ENCODE measurements at places on chromosomes 3 and 15. TPM values are rescaled to one million over a fixed set of nuclear protein-coding genes. Genes with fewer than 3 reads are reported as not detected.

- DNase-seq = no peak
These were observed 50.0 kb upstream of the WNT5A start for GRCh38 chr3:55537129-55537528.

DNA sequence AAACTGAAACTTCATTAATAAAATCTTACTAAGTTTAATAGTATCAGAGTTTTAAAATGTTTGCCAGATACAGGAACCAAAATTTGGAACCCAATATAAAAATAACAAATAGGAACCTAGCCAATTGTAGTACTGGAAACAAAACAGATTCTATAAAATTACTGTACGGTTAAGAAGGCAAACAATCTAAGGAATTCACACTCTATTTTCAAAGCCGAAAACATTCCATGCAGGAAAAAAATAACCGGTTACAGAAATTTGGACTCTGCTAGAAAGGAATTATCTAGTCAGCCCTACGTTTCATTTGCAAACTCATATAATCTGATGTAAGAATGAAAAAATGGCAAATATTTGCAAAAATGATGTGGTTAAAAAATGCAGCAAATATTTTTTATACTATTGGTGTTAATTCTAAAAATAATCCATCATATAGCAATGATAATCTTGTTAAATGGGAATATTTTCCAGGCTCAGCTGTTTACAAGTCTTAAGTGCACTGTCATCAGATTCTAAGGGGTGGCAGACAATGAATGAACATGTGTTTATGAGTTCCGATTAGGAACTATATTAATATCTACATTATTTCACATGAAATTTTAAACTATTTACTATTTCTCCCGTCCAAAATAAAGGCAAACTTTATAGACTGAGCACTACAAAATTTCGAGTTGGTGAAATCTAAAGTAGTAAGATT lies 58.1 kb downstream of the DCBLD2 start:
- no peak for DNase-seq

GRCh38 chr15:99709243-99709986 lies 23.8 kb downstream of the LYSMD4 start:
- no peak for DNase-seq

GRCh38 chr15:48265135-48265534 lies 59.0 kb downstream of the SLC12A1 start:
- no peak for DNase-seq

C3orf20 gene
- 0.04 TPM for total RNA-seq

All from H7 (cell line).